NCI-H1105 (cell line): ENCODE measurements at places on chromosomes 11 and 22.
A peak's percentile ranks its signal among the peaks of the same experiment; 100 is the strongest.

- peak; percentile 70 for DNase-seq
Measured at GRCh38 chr11:20873054-20873453, 203.7 kb downstream of the NELL1 start.

GRCh38 chr11:78339483-78339882 lies 78.1 kb downstream of the GAB2 start:
- DNase-seq, result no peak

- no peak for DNase-seq
Measured at GRCh38 chr11:11577251-11577855, 44.5 kb downstream of the GALNT18 start.

- DNase-seq, result no peak
Measured at GRCh38 chr11:74783241-74783871, 34.7 kb downstream of the RNF169 start.

GRCh38 chr22:20275836-20276235 lies 7.7 kb upstream of the RTN4R start:
- DNase-seq, result no peak

GRCh38 chr11:62402226-62402959 lies 16.4 kb upstream of the SCGB1A1 start:
- DNase-seq, result no peak

DNA sequence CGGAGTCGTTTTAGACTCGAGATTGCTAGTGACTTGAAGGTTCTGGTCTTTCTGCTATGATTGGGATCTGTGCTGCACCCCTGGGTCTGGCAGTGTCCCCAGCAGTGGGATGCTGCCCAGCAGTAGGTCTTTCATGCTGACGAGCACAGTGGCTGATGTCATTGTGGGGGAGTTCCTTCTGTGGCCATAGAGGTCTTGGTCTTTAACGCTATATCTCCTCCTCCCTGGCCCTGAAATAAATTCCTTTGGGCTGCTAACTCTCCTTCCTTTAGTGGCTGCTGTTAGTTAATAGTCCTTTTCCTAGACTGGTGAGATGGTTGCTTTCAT lies 136.3 kb downstream of the TEAD1 start:
- DNase-seq, result no peak

- DNase-seq, result peak; percentile 61
Measured at GRCh38 chr11:126720539-126721235, 279.9 kb downstream of the KIRREL3 start.

DNA sequence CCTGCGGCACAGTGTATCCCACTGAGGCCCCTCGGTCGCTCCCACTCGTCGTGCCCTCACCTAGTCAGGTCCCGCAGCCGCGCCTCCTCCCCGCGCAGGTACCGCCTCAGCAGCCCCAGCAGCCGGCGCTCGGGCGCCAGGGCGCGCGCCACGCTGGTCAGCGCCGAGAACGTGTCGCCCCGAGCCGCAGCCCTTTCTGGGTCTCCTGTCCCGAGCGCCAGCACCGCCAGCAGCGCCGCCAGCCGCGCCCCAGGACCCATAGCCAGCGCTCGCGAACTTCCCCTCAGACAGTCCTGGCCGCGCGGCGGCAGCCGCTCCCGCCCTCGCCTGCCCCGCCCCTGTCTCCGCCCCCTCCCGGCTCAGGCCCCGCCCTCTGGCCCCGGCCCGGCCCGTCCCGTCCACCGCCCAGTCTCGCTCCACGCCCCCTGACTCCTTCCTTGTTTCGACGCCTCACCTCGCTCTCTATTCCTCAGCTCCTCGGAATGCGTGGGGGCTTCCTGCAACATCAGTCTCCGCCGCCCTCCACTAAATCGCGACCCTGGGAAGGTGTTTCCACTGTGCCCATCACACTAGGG lies at the start of gene P4HA3:
TSS of gene P4HA3 (minus strand) at position 289 of the 575 bp plus-strand sequence. CDS start at position 260, 29 bp downstream.
- DNase-seq, result peak; percentile 44

GRCh38 chr11:72639502-72640375 lies 34.5 kb downstream of the PDE2A start:
- DNase-seq, result no peak

DNA sequence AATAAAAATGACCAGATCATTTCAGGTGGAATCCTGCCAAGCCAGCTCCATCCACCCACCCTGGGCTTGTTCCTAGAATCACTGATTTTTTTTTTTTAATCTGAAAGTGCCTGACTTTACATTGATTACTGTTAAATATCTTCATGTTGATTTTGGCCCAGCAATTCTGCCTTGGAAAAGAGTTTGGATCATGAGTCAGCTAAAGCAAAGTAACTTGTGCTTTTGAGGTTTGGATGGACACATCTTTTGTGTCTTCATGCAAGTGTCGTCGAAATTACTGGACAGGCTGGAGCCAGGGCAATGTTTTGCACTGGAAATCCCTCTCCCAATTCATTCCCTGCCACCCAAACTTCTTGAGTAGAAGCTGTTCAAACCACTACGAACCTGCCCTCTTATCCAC lies 164.0 kb upstream of the SYT13 start:
- DNase-seq, result no peak

GRCh38 chr22:35918456-35918855 lies 110.2 kb downstream of the RBFOX2 start:
- DNase-seq, result no peak

DNA sequence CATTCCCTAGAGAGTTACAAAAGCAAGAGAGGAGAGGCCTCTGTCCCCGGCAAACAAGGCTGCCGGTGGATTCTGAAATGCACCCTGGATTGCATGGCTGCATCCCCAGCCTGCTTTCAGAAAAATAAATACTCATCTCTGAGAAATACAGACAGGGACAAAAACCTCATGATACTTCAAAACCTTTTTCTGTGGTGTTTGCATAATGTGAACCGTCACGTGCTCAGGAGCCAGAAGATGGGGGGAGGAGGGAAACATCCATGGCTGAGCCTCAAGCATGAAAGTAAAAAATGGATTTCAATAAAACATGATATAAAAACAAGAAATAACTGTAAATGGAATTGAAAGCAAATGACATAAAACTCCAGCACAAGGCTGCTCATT lies 198.5 kb upstream of the NCAM1 start:
- no peak for DNase-seq

- DNase-seq, result no peak
Measured at GRCh38 chr22:49627217-49628181, 200.2 kb downstream of the BRD1 start.

DNA sequence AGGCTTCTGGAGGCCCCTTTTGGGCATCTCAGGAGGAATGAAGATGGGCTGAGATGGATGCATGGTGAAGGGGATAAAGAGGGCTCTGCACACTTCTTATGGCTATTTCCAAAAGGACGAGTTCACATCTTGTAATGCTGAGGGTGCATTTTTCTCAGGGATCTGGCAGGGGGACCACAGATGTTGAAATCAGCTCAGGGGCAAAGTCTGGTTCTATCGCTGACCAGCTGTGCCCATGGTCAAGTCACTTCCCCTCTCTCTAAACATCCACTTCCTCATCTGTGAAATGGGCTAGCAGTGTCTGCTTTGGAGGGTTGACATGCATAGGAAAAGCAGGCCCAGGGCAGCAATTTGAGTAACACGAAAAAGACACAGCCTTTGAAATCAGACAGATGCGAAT lies 26.5 kb downstream of the LHFPL7 start:
- DNase-seq, result no peak

DNA sequence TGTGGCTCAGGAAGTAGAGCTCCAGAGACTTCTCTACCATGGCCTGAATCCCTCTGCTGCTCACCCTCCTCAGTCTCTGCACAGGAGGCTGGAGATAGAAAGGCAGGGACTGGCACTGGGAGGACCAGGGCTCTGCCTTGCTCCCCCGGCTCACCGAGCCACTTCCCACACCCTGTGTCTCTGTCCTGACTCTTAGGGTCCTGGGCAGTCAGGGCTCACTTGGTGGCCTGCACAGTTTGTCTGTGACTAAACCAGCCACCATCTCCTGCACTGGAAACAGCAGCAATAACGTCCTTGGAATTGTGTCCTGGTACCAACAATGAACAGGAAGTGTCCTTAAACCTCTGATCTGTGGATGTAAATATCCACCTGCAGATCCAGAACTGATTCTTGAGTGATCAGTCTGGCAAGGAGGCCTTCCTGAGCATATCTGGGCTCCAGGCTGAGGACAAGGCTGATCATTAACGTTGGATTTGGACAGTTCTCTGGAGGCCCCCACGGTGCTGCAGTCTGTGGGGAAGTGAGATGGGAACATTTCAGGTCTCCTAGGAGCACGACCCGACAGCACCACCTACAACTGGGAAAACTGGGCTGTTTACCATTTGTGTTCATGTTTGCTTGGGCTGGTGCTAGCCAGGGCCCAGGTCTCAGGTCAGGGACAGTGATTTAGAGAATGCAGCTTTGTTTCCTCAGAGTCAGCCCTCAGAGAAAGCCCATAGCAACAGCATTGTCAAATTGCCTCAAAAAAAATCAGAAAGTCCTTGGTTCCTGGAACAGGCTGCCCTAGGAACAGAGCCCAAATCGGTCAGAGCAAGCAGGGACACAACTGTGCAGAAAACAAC lies 82.5 kb downstream of the ZNF280B start:
- DNase-seq, result no peak

- no peak for DNase-seq
Measured at GRCh38 chr11:19789835-19790710, 77.4 kb downstream of the NAV2 start.

GRCh38 chr11:37078521-37078920 lies 480.5 kb upstream of the RAG2 start:
- no peak for DNase-seq

DNA sequence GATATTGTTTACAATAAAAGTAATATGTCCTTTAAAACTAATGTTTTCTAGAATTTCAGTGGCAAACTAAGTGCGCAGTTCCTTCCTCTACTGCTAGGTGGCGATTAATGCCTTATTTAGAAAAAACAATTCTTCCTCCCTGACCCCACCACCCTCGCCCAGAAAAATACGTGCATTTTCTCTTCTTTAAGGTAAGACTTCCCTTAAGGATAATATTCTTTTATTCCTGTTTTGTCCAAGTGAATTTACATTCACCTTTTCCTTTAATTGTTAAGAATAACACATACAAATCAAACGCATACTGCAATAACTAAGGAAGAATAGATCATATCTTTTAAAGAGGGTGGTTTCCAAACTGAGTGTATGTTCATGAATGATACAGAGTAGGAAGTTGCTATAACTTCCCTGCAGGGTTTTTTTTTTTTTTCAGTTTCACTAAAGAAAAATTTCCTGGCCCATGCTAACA lies 17.0 kb upstream of the PSMA1 start:
- peak; percentile 25 for DNase-seq

- no peak for DNase-seq
Measured at GRCh38 chr22:29768052-29768693, 1.0 kb downstream of the UQCR10 start.

- peak; percentile 81 for DNase-seq
Measured at GRCh38 chr22:35350539-35351503, 30.1 kb upstream of the HMOX1 start.
